ENCODE measurements at places on chromosomes 3 and 15.

- DNase-seq = no peak
Measured at GRCh38 chr3:55802816-55803215, 315.7 kb upstream of the WNT5A start.

DNA sequence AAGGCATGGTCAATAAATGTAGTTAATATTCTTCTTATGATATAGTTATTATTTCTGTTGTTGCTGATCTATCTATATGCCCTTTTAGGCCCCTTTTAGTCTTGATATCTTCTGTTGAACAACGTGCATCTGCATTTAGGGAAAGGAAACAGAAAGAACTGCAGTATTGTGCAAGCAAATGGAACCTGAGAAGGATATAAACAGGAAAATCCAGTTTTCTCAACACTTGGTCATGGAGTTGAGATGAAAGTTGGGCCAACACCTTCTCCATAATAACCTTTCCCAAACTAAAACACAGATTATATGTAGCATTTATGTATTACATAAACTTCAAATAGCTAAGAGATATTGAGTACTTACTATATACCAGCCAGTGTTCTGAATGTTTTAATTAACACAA, 179.7 kb downstream of the ADAMTS9 start:
- DNase-seq = no peak

DNA sequence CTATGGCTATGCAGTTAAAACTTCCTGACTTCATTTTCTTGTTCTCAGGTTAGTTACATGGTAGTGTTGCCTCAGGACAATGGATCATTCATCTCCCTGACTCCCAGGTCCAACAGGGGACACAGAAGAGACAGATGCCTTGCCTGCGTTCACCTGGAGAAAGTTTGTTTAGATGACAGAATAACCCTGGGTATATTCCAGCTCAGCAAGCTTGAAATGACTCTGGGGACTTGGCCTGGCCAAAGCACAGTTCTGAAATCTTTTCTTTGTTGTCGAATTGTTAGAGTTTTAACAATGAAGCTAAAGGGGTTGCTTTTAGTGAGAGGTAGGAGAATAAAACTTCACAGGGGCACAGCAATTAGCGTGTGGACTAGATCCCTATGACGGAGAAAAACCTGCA, 206.1 kb downstream of the PDZRN3 start:
- DNase-seq = no peak

GRCh38 chr15:80572337-80572736, 122.8 kb upstream of the ABHD17C start:
- no peak for DNase-seq

DNA sequence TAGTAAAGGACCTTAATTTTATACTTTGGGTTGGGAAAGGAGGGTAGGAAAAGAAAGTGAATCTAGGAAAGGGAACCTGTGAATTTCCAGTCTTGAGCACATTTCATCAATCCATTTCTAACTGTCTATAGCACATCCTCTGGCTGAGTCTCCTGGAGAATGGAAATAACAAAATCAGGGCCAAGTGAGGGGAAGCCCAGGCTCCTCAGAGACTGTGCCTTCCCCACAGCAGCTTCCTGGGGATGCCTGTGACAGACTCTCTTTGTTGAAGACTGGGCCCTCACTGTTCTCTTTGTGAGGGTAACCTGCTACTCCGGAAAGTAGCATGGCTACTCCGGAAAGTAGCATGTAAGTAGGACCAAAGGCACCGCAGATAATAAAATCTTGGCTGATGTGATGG, 22.6 kb upstream of the CSPG5 start:
- DNase-seq = no peak

- DNase-seq = no peak
Measured at GRCh38 chr3:71994906-71995305, 210.0 kb upstream of the PROK2 start.

DNA sequence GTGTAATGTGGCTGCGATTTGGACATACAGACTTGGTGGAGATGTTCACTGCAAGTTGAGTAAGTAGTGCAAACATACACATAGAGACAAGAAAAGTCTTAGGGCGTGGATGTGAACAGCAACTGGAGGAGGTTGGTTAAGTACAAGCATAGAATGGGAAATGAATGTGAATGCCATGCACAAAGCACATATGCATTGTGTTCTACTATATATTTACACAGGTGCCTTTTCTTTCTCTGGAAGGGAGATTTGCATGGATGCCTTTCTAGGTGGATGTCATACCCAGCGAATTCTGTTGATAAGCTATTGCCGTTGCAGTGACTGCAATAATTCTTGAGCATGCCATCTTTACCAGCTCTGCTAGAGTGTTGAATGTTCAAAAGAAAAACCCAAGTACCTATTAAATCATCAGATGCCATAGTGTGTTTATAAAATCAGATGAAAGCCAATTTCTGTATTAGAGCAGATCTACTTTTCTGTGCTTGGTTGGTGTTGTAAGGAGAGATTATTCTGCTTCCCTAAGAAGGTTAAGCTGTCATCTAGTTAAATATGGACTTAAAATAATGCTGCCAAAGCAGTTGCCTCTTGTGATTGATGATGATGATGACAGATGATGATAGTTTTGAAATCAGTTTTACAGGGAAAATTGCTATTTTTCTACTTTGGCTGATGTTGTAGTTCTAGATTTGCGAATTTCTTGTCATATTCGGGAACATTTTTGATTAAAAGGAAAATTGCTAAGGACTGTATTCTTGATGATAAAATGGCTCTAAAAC, 148.4 kb downstream of the CNTN4 start:
- no peak for DNase-seq

- no peak for DNase-seq
Measured at GRCh38 chr3:66812741-66813140, 185.4 kb upstream of the KBTBD8 start.

- DNase-seq = no peak
Measured at GRCh38 chr15:47661661-47662180, 55.6 kb upstream of the SEMA6D start.

Measured in fibroblast of skin of back (primary cell).